ENCODE measurements at places on chromosomes 4 and X.

GRCh38 chr4:39319676-39320075 is 46.5 kb downstream of the RFC1 start:
- peak; percentile 63 for DNase-seq

- no peak for DNase-seq
Observed at GRCh38 chr4:88792821-88793220, 95.2 kb upstream of the NAP1L5 start.

DNA sequence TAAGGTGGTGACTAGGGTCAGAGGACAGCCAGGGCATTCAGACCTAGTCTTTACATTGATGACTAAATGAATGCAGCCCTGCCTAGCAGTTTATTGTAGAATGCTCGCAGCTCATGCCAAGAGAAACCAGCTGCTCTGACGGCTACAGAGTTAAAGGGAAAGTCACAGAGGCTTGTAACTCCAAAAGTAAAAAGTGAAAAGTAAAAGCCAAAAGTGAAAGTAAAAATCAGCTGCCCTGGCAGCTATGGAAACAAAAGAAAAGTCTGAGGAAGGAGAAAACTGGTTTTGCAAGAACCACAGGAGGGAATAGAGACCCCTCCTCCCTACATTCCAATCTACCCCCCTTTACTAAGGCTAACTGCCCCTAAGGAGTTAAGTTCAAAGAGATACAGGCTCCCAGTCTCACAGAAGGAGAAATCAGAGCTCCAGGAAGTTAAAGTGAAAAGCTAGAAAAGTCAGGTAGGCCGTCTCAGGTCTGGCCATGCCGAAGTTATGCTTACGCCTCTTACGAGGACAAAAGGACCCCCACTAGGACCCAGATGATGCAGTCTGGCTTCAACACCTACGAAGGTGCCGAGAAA is 6.0 kb downstream of the GAGE10 start:
- no peak for DNase-seq

GRCh38 chr4:63361628-63362027 is 1047.6 kb downstream of the TECRL start:
- DNase-seq: no peak

Measured in AG04450 (cell line).